Fibroblast of skin of left biceps (primary cell): ENCODE measurements at places on chromosomes 6 and 20.

- DNase-seq, result no peak
Observed at GRCh38 chr6:16409531-16410441, 171.4 kb downstream of the GMPR start.

DNA sequence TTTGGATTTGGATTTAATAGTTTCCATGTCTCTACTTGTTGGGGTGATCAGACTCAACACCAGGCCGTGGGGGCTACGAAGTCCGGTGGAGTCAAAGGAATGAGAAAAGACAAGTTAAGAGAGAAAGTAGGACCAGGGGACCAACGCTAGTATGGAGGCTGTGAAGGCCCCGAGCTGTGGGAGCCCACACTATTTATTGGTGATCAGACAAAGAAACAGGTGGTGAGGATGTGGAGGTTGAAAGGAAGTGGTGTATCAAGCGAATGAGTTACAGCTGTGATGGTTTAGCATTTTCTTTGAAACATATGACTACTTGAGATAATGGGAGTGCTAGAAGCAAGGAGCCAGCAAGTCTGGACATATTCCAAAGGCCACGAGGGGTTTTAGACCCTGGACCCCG is 62.4 kb downstream of the AKAP7 start:
- DNase-seq, result no peak

GRCh38 chr20:44071057-44071456 is 115.9 kb downstream of the JPH2 start:
- DNase-seq, result no peak

DNA sequence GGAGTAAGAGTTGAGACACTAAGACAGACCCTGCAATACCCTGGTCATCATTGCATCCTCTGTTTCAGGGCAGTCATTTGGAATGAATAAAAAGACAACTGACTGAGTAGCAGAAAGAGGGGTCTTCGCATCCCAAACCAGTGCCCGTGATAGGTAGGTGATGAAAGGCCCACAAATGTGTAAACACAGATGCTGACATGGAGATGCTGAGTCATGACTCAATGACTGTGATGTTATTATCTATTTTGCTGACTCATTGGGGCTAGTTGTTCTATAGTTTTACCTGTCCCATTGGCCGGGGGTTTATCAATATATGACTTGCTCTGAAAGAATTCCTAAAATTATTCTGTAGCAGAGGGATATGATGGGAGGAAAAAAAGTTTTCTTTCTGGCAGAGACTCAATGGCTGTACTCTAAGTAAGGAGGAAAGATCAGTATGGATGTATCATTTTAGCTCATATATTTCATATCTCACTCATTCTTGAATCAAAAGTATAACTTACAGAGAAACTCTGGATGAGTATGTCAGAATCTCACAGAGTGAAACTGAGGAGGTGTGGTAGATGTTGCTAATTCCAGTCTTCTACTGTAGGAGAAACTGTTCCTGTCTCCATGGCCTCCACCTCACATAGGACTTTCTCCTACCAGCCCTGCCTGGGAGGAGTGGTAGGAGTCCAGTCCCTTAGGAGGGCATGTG is 119.9 kb upstream of the PREP start:
- DNase-seq, result no peak

DNA sequence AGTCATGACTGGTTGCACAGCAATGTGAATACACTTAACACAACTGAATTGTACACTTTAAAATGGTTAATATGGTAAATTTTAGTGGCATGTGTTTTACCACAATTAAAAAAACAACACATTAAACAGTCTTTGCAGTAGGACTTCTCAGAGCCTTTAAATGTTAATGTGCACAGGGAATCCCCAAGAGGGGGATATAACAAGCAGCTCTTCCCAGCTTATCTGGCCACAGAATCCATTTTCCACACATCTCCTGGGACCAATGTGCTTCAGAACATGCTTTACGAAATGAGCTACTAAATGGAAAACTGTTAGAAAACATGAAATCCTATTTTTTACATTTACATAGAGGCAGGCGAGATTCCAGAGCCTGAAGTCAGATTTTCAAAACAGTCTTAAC is 44.4 kb downstream of the FYN start:
- DNase-seq, result no peak

- no peak for DNase-seq
Observed at GRCh38 chr20:61958773-61959700, 106.6 kb downstream of the TAF4 start.
